Glomerular endothelial cell (primary cell): ENCODE measurements at places on chromosomes 5 and 9. TPM values are rescaled to one million over a fixed set of nuclear protein-coding genes. Genes with fewer than 3 reads are reported as not detected.

The PCA3 gene
- total RNA-seq: not detected in 2 replicates

The NR2F1-AS1 gene
- 15.1 and 23.0 TPM in 2 replicates for total RNA-seq

The PCDHGA10 gene
- total RNA-seq: 4.0 and 12.4 TPM in 2 replicates

The CYLC2 gene
- not detected in 2 replicates for total RNA-seq

DNA sequence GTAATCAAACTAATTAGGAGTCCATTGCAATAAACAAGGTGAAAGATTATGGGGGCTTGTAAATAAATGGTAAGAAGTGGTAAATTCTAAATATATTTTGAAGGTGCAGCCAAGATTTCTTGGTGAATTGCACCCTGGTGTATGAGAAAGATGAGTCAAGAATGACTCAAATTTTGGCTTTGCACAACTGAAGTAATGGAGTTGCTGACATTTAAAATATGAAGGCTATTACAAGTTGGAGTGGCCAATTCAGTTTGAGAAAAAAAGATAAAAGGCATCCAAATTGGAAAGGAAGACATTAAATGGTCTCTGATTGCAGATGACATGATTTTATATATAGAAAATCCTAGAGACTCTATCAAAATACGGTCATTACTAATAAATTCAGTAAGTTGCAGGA, 2330.6 kb downstream of the MAT2B start:
- no peak for DNase-seq

- no peak for DNase-seq
These were observed 33.6 kb downstream of the SNX30 start for GRCh38 chr9:112784020-112784785.

DNA sequence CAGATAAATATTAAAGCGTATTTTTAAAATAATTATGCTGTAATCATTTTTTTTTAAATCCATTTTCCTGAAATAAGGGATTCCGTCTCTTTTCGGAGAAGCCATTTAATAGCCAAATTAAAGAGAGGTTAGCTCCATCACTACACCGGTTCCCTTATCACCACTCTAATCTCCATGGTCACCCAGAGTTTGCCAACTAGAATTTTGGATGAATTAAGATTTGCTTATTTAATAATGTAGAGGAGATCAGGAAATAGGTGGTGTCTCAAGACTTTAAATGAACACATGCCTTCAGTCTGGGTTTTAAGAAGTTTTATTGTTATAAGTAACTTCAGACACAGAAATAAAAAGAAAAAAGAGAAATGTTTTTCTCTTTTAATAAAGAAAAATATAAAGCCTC, 151.7 kb downstream of the TTC39B start:
- DNase-seq: no peak

GRCh38 chr5:100913298-100913697, 10.2 kb upstream of the ST8SIA4 start:
- DNase-seq: no peak

- DNase-seq: no peak
These were observed 163.9 kb upstream of the DMRT1 start for GRCh38 chr9:677461-678097.

GRCh38 chr9:123454361-123454760, 98.4 kb downstream of the CRB2 start:
- DNase-seq: no peak

- no peak for DNase-seq
These were observed 137.1 kb upstream of the PPP1R26 start for GRCh38 chr9:135342206-135343130.
